ENCODE measurements at places on chromosomes 1 and 21.
A peak's percentile ranks its signal among the peaks of the same experiment; 100 is the strongest.

GRCh38 chr21:40120940-40121575, 253.8 kb downstream of the PCP4 start:
- DNase-seq, result no peak

- DNase-seq, result no peak
These were observed 15.7 kb downstream of the IFI6 start for GRCh38 chr1:27656157-27656893.

DNA sequence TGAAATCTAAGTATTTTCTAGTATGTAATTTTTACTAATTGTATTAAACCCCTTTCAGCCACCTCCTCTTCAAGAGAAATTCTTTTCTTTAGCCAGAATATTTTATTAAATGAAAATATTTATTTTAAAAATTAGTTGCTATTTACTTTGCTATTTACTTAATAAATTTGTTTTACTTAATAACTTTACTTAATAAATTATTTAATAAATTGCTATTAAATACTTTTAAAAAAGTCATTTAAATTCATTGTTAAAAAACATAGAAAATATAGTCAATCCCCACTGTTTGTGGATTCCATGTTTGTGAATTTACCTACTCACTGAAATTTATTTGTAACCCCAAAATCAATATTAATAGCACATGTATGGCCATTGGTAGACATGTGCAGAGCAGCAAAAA, 105.6 kb downstream of the ATP1B1 start:
- no peak for DNase-seq

DNA sequence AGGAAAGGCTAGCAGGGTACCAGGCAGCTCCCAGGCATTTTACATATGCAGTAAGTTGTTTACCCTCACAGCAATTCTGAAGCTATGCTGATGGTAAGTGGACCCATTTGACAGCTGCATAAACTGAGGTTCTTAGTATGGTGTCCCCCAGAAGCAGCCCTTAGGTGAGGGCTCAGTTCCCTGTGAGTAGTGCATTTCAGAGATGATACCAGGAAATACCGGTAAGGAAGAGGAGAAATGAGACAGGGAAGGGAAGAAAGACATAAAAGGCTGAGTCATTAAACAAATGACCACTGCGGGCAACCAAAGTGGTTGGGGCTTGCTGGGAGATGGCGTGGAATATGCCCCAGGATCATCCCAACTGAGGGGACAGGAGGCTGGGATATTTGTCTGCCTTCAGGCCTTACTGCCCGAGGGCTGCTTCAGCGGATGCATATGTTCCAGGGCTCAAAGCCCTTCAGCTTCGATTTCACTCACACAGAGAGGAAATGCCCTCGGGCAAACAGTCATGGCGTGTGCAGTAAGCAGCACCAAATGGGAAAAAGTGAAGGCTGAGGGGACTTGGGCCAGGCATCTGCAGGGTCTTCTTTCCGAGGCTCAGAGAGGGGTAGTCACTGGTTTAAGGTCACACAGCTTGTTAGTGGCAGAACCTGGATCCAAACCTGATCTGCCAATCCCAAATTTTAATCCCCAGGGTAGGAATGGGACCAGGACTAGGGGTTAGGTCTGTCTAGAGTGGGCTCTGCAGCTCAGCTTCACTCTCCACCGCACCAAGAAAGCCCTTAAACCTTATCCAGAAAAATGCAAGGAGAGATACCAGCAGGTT, 133.7 kb upstream of the RUNX3 start:
- DNase-seq, result no peak

DNA sequence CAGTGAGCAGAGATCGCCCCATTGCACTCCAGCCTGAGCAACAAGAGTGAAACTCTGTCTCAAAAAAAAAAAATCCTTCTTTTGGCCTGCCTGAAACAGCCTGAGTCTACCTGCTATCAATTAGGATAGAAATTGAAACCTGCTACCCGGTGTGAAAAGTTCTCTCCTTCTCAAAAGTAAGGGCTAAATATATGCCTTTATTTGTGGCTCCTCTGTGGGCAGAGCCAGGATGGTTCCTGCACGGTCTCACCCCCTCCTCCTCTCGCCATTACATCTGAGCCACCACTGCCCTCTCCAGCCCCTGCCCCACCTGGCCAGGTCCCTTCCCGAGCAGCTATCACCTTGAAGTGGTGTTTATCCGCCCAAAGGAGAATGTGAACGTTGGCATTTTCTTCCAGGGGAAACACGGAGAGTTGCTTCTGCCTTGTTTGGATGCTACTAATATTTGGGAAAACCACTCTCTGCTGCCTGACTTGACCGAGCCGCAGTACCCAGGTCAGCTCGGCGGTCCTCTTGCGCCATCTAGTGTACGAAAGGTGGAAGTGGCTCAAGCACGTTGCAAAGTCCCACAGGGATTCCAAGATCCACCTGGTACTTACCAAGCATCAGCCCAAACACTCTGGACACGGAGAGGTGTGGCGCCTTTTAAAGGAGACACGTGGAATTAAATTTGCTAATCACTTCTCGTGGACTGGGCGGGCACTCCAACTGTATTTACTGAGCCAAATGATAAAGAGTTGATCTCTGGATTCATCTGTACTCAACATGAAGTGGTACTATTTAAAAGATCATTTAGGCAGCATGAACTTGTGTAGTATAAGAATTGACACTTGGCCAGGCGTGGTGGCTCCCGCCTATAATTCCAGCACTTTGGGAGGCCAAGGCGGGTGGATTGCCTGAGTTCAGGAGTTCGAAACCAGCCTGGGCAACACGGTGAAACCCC, 31.9 kb downstream of the SETD4 start:
- peak; percentile 54 for DNase-seq

DNA sequence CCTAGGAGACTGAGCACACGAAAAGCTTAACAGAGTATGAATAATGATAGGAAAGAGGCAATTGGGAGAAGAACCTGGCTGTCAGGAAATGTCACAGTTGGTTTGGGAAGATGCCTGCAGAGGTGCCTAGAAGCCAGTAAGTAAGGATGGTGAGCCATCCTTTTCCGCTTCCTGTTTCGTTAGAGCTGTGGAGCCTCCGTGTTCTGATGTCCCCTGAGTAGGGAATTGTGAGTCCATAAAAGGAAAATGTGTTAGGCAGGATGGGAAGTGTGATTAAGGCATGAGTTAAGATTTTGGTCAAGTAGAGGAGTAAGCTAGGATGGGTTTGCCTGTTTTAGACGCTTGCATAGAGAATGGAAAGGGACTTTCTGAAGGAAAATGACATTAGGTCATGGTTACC, 9.0 kb downstream of the CLIC4 start:
- DNase-seq, result no peak

DNA sequence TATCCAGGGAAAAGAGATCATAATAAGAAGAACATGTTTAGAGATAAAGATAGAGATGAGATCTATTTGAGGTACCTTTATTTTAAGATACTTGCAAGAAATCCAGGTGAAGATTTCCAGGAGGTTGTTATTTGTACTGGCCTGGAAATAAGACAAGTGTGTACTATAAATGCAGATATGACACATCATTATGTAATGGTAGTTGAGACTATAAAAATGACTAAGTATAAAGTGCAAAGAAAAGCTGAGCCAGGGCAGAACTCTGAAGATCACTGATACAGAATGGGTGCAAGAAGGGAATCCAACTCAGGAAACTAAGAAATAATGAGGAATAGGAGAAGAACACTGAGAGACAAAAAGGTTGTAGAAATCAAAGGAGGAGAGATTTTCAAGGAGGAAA, 378.2 kb upstream of the PBX1 start:
- DNase-seq, result no peak

DNA sequence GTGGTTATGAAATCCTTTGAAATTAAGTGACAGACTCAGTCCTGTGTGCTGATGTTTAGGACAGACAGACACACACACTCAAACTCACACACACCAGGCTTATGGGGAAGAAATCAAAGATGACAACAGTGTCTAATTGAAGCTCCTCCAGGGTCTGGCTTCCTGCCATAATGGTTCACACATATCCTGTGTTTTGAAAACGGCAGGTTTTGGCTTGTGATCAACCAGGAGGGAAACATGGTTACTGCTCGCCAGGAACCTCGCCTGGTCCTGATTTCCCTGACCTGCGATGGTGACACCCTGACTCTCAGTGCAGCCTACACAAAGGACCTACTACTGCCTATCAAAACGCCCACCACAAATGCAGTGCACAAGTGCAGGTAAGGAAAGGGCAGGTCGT, 4.6 kb downstream of the MTARC1 start:
- no peak for DNase-seq

GRCh38 chr1:48790397-48790796, 13.7 kb upstream of the BEND5 start:
- no peak for DNase-seq

- DNase-seq, result no peak
These were observed 25.7 kb upstream of the KCNC4 start for GRCh38 chr1:110184446-110184845.

All from stimulated activated naive CD8-positive, alpha-beta T cell treated with anti-CD3 and anti-CD28 coated beads, Interleukin-15, amount 100 ng/mL, for 72 hours (primary cell).